ENCODE measurements at places on chromosomes 3 and 15. TPM values are rescaled to one million over a fixed set of nuclear protein-coding genes. Genes with fewer than 3 reads are reported as not detected.

DNA sequence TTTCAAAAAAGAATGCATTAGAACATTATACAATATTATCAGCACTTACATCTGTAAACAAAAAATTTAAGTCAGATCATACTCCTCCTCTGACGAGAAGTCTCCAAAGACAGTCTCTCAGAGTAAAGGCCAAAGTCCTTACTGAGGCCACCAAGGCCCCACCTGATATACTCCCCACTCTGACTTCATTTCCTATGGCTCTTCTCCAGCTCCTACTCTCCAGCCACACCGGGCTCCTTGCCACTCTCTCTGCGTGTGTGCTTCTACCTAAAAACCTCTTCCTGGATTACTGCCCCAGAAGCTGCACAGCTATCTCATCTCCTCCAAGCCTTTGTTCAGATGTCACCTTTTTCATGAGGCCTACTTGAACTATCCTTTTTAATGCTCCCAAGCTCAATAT, 5.0 kb downstream of the DCP1A start:
- H3K4me1 ChIP-seq = peaks cover 28% of the 10 kb centered on the region
- H3K4me3 ChIP-seq = no peak overlapping the region
- H3K36me3 ChIP-seq = no peaks in the 10 kb centered on the region
- no peaks in the 10 kb centered on the region for H3K27me3 ChIP-seq
- DNase-seq = peak; percentile 24

- no peak overlapping the region for H3K4me3 ChIP-seq
- no peaks in the 10 kb centered on the region for H3K36me3 ChIP-seq
- no peak for DNase-seq
Observed at GRCh38 chr3:133472242-133472641, 72.4 kb downstream of the BFSP2 start.

- no peak overlapping the region for H3K27ac ChIP-seq
- peaks cover 13% of the 10 kb centered on the region for H3K27me3 ChIP-seq
- no peaks in the 10 kb centered on the region for H3K36me3 ChIP-seq
Observed at GRCh38 chr3:42497009-42497731, 5.3 kb upstream of the VIPR1 start.

DNA sequence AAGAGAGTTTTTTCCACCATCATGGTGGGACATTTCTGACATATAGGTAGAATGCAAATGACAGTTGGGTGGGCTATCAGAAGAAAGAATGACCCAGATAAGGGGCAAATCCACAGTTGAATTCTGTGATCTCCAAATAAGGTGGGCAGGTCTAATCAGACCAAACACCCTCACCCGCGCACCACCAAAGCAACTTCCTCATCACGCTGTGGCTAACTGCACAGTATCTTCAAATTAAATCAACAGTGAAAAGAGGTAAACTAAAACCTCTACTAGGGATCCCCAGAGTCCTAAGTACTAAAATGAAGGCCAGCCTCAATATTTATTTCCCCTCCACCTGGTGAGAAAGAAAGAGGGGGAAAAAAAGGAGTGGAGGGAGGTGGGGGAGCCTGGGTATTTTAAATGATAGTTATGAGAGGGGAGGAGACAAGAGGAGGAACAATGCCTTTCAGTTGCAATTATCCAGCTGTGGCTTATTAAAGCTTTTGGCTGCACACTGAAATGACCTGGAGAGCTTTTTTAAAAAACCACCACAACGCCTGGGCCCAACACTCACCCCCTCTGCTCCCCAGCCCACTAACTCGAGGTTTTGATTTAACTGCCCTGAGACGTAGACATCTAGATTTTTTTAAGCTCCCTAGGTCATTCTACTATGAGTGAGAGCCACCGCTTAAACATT, 61.0 kb downstream of the LRIG1 start:
- no peak for DNase-seq
- H3K4me1 ChIP-seq = peaks cover 66% of the 10 kb centered on the region
- no peak overlapping the region for H3K4me3 ChIP-seq
- H3K36me3 ChIP-seq = no peaks in the 10 kb centered on the region

DNA sequence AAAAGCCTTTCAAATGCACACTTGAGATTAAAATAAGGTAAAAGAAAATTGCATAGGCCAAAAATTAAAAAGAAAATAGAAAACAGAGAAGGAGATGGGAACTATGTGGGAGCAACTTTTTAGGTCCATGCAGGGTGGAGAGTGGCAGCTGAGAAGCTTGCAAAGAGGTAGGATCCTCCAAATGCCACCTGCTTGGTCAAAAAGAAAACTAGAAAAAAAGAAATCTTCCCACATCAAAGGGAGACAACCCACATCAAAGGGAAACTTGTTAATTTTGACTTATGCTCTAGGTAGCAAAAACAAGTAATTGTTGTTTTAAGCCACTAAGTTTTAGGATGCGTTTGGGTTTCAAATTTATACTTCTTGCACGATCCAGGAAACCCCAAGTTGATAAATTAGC, 342.9 kb downstream of the IL20RB start:
- H3K27me3 ChIP-seq = no peaks in the 10 kb centered on the region
- no peaks in the 10 kb centered on the region for H3K4me1 ChIP-seq
- DNase-seq = no peak
- no peak overlapping the region for H3K27ac ChIP-seq
- no peaks in the 10 kb centered on the region for H3K36me3 ChIP-seq

UPK1B gene
- total RNA-seq = not detected

ACTC1 gene
- total RNA-seq = 5.6 TPM

GRK7 gene
- 0.16 TPM for total RNA-seq

PARL gene
- total RNA-seq = 30.5 TPM

MUSTN1 gene
- total RNA-seq = 218 TPM
